Activated CD8-positive, alpha-beta memory T cell treated with anti-CD3 and anti-CD28 coated beads for 1 hour (primary cell): ENCODE measurements at places on chromosomes 6 and 20.

- DNase-seq: no peak
These were observed 36.5 kb downstream of the NOX3 start for GRCh38 chr6:155419161-155419560.

- no peak for DNase-seq
These were observed 217.6 kb downstream of the ZNF217 start for GRCh38 chr20:53376021-53376420.

- no peak for DNase-seq
These were observed at the start of gene CCDC170 for GRCh38 chr6:151493804-151494234. Gene CCDC170, plus strand, starts transcription at chr6:151494017. Its CDS starts 112 bp downstream, at chr6:151494129.

- no peak for DNase-seq
These were observed 13.0 kb upstream of the RBM24 start for GRCh38 chr6:17268114-17268513.

DNA sequence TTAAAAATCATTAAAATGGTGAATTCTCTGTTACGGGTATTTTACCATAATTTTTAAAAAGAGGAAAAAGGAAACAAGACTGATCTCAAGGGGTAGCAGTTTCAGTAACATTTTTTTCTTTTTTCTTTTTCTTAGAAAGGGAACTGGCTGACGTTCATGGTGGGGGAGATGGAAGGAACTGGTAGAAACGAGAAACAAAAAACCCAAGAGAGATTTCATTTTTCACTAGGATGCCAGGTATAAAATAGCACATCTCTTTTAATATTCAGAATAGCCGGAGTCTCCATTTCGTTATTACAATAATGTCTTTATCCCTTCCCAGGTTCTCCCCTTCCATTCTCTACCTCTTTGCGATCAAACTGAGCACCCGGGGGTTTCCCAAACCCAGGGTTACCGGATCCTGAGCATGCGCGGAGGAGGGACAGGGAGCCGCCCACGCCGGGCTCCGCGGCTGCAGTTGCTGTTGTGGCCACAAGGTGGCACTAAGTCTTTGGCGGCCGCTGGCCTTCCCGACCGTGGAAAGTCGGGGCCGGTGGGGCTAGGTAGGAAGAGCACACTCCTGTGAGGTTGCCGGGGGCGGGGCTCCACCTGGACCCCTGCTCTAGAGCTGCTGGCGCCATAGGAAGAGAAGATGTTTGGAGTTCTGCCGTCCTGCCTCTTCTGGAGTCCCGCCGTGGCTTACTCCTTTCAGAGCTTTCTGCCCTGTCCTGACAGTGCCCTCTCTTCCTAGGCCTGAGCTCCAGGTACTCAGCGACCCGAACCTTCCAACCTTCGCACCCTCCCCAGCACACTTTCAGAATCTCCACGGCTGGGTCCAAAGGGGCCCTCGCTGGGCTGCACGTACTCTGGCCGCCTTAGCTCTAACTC, 146.8 kb downstream of the SH3BGRL2 start:
- DNase-seq: peak; percentile 76

DNA sequence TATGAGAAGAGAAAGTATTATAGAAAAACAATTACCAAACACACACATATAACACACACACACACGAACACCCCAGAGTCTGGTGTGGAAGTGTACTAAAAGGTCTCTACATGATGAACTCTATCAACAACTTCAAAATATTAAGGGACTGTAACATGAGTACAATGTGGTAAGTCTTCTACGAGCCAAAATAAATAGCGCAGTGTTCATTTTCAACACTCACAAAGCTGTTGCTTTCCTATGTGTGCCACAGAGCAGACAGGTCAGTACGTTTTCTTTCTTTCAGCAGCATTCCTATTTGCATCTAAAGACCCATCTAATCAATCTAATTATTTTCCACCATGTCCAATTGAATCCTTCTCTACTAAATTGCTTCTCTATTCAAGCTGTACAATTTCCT, 12.1 kb upstream of the CNKSR3 start:
- no peak for DNase-seq

GRCh38 chr6:93677264-93677965, 258.1 kb upstream of the EPHA7 start:
- no peak for DNase-seq
